Natural killer cell (primary cell): ENCODE measurements at places on chromosomes 5 and 9. TPM values are rescaled to one million over a fixed set of nuclear protein-coding genes. Genes with fewer than 3 reads are reported as not detected.

- no peak overlapping the region for H3K27ac ChIP-seq
- H3K4me3 ChIP-seq = no peak overlapping the region
- DNase-seq = no peak
- no peaks in the 10 kb centered on the region for H3K27me3 ChIP-seq
- H3K4me1 ChIP-seq = no peaks in the 10 kb centered on the region
These were observed 201.8 kb downstream of the FOXD4L6 start for GRCh38 chr9:40926404-40927259.

Gene ROR2
- not detected for total RNA-seq

- H3K36me3 ChIP-seq = no peaks in the 10 kb centered on the region
- H3K4me3 ChIP-seq = no peak overlapping the region
- no peaks in the 10 kb centered on the region for H3K27me3 ChIP-seq
- no peak overlapping the region for H3K27ac ChIP-seq
- no peak for DNase-seq
- no peaks in the 10 kb centered on the region for H3K4me1 ChIP-seq
These were observed 261.8 kb downstream of the ASTN2 start for GRCh38 chr9:117153021-117153420.

Gene TRPM3
- not detected for total RNA-seq
